ENCODE measurements at places on chromosomes 7 and 10.

DNA sequence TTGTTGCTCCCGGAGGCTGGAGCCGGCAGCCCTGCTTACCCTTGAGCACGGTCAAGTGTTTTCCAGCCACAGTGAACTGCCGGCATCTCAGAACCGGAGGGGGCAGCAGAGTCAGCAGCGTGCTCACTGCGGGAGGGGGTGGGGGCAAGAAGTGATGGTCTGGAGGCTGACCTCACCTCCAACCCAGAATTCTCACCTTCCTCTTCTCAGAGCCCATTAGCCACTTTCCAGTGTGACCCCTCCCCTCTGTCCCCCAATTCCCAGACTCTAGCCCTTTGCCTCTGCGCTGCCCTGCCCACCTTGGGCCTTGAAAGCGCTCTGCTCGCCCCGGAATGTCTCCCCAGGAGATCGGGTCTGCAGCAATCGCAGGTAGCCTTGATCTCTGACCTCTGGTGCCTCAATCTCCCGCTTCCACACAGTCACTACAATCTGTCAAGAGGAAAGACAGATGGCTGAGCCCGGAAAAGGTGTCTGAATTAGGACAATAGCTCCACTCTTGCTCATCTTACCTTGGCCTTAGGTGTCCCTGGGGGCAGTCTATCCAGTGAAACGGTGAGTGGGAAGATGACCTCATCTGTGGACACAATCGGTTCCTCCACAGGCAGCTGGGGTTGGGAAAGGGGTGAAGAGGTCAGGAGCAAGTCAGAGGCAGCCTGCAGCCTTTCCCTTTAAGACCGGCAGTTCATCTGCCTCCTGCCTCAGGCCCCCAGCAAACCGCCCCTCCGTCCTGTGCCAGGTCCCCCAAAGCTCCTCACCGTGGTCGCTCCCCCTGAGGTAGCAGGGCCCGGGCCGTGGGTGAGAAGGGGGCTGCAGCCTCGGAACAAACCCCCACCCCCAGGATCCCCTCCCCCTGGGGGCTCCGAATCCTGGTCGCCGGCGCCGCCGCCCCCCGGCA, 942 bp downstream of the TRAPPC14 start:
- DNase-seq = no peak

DNA sequence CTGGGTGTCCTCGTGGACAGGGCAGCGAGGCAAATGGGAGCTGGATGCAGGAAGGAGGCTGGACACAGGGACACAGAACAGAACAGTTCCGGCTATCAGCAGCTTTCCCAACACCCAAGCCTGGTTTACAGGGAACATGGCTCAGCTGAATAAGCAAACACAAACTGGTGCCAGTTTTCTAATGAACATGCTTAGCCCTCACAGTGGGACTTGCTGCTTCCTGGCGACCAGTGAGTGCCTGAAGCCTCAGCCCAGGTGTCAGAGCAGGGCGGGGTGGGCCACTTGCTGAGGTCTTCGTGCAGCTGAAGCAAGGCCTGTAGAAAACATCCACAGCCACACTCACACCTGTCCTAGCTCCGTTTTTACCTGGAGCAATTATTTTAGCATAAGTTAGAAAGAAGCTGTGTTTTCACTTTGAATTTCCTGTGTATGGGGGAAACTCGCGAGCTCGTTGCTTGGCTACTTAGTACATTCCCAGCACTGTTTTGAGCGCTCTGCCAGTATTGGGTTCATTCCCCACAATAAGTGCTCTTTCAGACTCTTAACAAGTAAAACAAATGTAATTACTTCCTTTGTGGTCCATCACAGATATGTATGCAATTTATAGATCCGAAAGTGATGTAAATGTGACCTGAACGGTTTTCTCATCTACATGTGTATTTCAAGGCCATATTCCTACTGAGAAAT, 261.2 kb upstream of the SHH start:
- DNase-seq = no peak

DNA sequence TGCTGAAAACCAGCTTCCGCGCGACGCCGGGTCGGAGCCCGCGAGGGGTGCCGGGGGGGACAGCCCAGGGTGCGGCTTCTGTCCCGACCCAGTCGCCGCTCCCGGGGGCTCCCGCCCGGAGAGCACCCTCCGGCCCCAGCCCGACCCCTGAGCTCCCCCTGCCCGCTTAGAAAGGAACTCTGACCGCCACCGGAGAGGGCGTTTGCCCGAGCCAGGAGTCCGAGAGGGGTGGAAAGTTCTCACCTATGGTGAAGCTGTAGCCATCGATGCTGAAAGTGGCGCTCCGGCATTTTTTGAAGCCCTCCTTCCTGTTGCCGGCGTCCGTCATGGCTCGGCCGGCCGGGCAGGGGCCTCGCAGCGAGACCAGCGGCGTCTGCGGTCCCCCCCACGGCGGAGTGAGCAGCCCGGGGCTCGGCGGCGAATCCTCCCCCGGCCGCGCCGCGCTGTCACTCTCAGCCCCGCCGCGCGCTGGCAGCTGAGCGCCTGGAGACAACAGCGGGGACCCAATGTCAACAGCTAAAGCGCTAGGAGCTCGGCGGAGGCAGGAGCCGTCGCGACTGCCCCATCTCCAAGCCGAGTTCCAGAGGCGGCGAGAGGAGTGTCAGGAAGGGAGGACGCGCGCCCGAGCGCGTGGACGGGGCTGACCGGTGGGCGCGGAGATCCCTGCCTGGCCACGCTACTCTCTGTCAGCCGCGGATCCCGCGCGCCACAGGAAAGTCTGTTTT, 191.6 kb downstream of the LSM5 start:
- no peak for DNase-seq

- peak; percentile 14 for DNase-seq
These were observed 33.1 kb upstream of the GALNT11 start for GRCh38 chr7:151992375-151992774.

- no peak for DNase-seq
These were observed 51.2 kb downstream of the NPTX2 start for GRCh38 chr7:98668255-98668654.

All from activated T-cell treated with anti-CD3 and anti-CD28 coated beads for 1 hour (primary cell).